SK-N-SH (cell line): ENCODE measurements at places on chromosomes 6 and 20.

GRCh38 chr6:14455876-14456648 lies 338.5 kb downstream of the CD83 start:
- no peak for DNase-seq

DNA sequence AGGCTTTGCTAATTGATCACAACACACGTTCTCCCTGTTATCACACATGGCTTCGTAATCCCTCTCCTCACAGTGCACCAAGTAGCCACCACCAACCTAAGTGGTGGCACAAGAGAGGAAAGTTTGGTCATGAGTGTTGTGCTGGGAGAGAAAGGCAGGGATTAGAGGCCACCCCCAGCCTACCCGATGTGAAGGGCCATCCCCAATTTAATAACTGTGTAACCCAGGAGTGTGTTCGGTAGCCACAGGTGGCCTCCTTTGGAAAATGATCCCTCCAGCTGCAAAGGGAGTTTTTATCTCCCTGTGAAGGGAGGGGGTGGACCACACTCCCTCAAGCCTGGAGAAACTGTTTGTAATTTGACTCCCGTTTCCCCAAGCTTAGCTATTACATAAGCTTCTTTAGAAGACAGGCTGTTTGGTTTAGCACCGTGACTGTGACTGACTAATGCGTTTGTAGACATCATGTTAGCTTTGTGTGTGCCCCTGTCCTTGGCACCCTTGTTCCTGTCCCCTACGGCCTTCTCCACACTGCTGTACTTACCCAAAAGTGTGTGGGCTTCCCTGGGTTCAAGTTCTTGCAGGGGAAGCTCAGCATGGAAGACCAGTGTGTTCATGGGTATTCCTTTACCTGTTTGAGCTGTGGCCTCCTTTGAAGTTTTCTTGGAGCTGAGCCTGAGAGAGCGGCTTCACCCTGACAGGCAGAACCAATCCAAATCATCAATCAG lies 20.6 kb downstream of the PPP1R16B start:
- DNase-seq, result no peak

- DNase-seq, result no peak
Measured at GRCh38 chr6:40000964-40001515, 66.8 kb upstream of the MOCS1 start.

- no peak for DNase-seq
Measured at GRCh38 chr6:165599596-165600487, 63.2 kb downstream of the PDE10A start.

GRCh38 chr20:24724982-24725533 lies 224.0 kb upstream of the CST7 start:
- DNase-seq, result no peak

- DNase-seq, result no peak
Measured at GRCh38 chr20:62592506-62593177, 49.7 kb upstream of the SLCO4A1 start.

DNA sequence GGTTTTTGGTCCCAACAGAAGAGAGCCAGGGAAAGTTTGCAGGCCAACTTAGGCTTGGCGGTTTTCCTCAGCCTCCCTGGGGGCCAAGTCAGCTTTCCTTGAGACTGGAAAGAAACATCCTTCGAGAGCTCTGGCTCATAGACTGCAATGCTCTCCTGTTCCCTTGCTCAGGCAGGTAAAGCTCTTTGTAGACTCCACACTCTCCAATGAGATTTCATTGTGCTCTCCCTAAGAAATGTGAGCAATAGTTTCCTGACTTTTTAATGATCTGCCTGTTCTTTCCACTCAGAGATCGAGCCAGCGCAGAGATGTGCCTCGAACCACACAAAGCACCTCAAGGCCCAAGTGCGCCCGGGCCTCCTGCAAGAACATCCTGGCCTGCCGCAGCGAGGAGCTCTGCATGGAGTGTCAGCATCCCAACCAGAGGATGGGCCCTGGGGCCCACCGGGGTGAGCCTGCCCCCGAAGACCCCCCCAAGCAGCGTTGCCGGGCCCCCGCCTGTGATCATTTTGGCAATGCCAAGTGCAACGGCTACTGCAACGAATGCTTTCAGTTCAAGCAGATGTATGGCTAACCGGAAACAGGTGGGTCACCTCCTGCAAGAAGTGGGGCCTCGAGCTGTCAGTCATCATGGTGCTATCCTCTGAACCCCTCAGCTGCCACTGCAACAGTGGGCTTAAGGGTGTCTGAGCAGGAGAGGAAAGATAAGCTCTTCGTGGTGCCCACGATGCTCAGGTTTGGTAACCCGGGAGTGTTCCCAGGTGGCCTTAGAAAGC lies 13.9 kb downstream of the TNFAIP3 start:
- DNase-seq, result no peak

DNA sequence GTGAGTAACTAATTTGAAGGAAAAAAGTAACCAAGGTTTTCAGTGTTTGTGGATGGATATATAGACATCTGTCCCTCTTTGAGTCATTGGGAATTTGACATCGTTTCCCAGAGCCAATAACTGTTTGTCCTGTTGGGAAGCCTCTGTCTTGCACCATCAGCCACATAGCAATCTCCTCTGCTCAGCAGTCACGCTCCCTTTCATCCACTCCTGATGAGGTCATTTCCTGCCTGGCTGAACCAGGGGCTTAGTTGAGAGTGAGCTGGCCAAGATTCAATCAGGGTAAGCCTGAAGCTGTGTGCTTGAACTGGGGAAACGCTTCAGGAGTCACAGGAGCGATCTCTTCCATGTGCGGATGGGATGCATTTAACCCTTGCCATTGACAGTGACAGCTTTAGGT lies 121.5 kb upstream of the FOXQ1 start:
- DNase-seq, result no peak

GRCh38 chr20:19141998-19142397 lies 70.4 kb upstream of the SLC24A3 start:
- DNase-seq, result no peak

DNA sequence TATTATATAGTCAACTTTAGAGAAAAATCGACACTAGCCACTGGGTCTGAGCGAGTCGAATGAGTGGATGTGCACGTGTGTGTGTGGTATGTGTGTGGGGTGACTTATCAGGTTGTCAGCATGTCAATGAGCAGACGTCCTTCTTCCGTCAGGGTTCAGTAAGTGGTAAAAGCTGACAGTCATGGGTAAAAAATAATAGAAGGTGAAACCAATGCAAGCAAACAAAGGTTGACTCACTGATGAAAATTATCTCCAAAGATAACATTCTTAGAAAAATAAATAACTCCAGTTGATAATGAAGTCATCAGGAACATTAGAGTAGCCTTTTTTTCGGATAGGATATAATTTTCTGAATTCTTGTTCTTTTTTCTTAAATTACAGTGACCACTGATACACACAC lies 243.8 kb upstream of the FOXQ1 start:
- no peak for DNase-seq

- no peak for DNase-seq
Measured at GRCh38 chr6:108452711-108453195, 108.0 kb upstream of the FOXO3 start.

- no peak for DNase-seq
Measured at GRCh38 chr6:149860834-149861602, 3.1 kb downstream of the LRP11 start.

DNA sequence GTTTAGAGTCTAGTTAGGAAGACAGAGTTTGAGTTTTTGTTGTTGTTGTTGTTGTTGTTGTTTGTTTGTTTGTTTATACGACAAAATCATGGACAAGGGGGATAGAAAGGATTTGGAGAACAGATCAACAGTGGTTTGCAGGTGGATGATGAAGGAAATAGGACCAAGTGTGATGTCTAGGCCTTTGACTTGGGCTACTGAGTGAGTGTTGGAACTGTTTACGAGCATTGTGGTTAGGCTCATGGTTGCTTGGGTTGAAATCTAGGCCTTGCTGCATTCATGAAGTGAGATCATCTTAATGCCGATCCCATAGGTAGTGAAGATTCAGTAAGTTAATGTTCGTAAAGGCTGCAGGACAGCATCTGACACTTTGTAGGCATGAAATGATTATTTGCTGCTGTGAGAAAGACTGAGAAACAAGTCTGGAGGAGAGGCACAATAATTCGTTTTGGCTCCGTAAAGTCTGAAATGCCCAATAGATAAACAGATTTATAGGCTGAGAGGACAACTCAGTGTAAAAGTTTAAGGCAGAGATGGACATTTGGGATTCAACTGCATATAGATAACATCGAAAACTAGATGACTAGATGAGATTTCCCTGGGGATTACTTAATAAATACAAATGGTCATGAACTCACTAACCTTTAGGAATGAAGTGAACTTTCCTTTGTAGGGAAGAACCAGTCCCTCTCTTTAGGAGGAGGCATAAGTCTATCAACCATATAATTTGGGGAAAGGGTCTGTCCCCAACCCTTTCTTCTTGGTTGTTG lies 70.0 kb downstream of the HDDC2 start:
- no peak for DNase-seq

DNA sequence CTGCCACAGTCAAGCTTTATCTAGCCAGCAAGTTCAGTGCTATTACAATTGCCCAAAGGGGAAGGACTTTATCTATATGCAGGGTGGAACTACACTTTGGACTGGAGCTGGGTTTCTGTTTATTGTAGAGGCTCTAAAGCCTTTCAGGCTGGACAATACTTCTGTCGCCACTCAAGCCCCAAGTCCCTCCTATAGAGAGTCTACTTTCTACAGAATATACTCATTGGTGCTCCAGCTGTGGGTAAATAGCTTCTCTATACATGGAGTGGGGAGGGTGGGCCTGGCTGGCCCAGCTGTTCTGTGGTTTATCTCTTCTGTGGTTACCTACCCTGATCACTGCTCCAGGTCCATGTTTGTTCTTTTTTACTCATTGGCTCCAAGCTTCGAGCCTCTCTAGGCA lies 151.8 kb upstream of the MYLIP start:
- no peak for DNase-seq
